ENCODE measurements at places on chromosomes 4 and X.
A peak's percentile ranks its signal among the peaks of the same experiment; 100 is the strongest.

GRCh38 chr4:158255727-158256324, 45.5 kb downstream of the TMEM144 start:
- no peak for DNase-seq

DNA sequence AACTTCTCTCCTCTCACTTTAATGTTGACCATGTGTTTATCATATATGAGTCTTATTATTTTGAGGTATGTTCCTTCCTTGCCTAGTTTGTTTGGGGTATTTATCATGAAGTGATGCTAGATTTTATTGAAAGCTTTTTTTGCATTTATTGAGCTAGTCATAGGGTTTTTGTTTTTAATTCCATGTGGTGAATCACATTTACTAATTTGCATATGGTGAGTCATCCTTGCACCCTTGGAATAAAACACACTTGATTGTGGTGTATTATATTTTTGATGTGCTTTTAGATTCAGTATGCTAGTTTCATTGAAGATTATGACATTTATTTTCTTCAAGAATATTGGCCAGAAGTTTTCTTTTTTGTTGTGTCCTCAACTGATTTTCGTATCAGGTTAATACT, 464.6 kb downstream of the PCDH18 start:
- DNase-seq, result no peak

DNA sequence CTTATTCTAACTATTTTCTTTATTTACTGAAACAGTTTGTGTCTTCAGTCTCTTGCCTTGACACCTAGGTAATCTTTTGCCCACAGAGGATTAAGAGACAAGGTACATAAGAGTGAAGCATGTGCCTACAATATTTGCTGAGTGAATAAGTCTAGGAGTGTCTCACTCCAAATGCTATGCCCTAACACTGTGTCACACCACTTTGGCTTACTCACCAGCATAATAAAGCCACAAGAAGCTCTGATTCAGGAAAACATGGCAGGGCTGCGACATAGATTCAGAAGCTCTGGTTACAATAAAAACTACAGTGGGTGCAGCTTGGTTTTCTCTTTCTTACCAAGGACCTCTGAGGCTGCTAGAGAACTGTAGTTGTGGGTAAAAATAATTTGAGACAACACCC, 127.1 kb downstream of the RBM46 start:
- DNase-seq, result no peak

DNA sequence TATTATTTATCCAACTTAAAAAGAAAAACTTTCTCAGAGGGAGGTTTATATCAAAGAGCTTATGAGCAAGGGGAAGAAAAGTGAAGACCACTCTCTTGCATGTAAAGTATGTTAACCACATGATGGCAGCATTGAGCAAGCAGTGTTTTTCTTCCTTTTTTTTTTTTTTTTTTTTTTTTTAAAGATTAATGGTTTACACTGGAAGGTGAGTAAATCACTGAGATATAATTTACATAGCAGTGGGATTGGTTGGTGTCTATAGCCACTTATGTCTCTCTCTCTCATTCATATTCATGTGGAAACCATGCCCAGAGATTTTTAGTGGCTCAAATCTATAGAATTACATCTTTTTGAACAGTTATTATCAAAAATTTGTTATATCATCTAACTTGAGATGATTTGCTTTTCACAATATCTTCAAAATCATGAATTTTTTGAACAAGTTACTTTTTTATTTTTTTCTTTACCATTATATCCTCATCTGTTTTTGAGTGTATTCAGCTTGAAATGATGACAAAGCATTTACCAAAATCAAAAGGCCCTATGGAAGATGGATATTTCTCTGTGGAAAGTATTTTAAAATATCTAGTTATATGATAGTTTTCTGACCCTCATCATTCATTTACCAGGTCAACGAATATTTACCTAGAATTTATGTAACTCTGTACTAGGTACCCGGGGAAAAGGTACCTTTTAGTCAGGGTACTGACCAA, 31.6 kb downstream of the MTHFD2L start:
- no peak for DNase-seq

DNA sequence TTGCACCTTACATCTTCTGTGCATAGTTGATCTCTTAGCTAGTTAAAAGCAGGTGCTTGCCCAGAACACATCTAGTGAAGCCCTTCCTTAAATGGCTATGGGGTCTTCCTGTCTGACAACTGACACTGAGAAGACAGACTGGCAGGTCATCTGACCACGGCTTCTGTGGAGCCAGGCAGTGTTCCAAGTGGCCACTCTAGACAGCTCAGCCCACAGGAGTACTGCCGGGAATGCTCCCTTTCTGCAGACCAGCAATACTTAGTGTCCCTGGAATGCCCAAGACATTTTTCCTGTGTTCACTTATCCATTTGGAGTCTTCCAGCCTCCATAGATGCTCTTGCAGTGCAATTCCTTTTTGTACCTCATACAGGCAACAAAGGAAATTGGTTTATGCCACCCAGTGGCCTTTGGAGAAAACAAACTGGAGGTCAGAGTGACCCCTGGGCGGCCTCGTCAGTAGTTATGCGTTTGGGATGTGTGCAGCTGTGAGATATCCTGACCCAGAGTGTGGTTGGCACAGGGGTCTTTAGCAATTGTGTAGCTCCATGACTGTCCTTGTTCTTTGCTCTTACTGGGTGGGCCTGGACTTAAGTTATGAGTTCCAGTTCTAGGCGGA, 335.5 kb downstream of the ARHGAP10 start:
- DNase-seq, result no peak

- DNase-seq, result no peak
These were observed 75.9 kb downstream of the INTS12 start for GRCh38 chr4:105632599-105632998.

DNA sequence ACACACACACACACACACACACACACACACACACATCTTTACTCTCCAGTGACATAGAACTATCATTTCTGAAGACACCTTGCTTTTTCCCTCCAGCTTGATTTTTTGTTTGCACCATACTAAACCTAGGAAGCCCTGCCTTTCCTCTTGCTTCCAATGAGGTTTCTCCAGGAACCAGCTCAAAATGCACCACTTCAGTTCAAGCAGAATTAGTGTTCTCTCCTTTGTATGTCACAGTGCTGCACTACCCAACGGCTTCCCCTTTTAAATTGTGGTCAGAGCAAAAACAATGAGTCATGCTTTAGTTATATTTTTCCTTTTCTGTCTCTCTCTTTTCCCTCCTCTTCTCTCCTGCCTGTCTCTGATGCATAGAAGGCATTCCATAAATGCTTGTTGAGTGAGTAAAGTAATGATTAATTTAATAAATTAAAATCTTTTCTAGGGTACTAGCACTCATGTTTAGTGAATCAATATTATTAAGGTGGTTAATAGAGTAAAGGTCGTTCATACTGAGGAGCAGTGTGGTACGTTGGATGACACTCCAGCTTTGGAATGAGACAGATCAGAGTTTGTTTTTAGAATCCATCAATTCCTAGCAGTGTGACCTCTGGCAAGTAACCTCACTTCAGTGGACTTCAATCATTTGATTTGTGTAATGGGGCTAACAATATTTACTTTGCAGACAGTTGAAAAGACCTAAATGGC, 5.9 kb downstream of the RTL3 start:
- no peak for DNase-seq

GRCh38 chr4:153595894-153596601, 88.0 kb upstream of the TLR2 start:
- no peak for DNase-seq

- no peak for DNase-seq
These were observed 91.2 kb downstream of the PLS3 start for GRCh38 chrX:115652221-115652620.

DNA sequence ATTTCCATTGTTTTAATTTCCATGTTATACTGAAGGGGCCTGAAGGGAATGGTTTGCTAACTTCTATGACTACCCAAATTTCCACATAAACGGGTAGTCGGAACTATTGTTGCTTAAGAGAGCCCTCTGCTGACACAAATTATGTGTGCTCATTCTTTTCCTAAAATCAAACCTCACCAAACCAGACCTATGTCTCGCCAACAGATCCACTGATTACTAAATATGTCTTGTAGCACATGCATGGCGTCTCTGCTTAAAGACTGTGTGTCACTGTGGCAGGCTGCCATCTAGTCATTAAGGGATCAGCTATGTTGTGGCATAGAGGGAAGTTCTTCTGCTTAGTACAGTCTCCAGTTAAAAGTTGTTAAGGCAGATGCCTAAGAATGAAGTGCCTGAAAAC, 25.1 kb downstream of the PIR start:
- DNase-seq, result no peak

GRCh38 chrX:19513383-19513782, 1.9 kb downstream of the MAP3K15 start:
- DNase-seq, result no peak

DNA sequence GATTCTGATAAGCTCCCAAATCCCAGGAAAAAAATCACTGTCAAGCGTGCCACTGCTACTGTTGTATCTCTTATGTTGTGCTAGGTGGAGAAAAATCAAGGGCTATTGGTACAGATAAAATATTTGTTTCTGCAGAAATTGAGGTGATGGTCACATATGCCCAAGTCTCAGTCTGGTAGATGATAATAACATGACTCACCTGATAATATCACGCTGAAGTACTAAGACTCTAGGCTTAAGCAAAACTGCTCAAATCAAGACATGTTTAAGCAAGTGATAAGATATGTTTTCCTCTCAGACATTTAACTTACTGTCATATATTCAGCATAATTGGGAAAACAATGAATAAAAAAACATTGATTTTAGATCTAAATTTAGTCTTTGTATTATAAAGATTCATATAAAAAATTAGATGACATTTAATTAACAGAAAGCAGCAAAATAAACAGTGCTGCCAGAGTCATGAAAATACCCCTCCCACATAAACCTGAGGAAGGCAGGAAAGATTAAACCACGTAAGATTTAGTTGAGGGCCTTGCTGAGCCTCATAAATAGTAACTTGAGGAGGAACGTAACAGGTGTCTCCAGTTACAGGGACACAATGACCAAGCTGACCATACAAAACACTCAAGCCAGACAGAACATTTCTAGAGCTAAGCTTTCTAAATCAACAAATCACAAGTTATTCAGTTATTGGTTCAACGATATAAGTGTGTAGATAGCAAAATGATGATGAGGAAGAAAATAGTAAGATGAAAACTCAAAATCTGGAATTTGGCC, 143.5 kb downstream of the CHM start:
- DNase-seq, result no peak

- DNase-seq, result no peak
These were observed 478.9 kb downstream of the KCNIP4 start for GRCh38 chr4:21469438-21470300.

- peak; percentile 86 for DNase-seq
These were observed 531 bp downstream of the HCFC1 start for GRCh38 chrX:153971124-153971449.

GRCh38 chr4:54231419-54231767, 2.3 kb downstream of the PDGFRA start:
- no peak for DNase-seq

- no peak for DNase-seq
These were observed 623.1 kb upstream of the CPEB2 start for GRCh38 chr4:14379183-14379582.

DNA sequence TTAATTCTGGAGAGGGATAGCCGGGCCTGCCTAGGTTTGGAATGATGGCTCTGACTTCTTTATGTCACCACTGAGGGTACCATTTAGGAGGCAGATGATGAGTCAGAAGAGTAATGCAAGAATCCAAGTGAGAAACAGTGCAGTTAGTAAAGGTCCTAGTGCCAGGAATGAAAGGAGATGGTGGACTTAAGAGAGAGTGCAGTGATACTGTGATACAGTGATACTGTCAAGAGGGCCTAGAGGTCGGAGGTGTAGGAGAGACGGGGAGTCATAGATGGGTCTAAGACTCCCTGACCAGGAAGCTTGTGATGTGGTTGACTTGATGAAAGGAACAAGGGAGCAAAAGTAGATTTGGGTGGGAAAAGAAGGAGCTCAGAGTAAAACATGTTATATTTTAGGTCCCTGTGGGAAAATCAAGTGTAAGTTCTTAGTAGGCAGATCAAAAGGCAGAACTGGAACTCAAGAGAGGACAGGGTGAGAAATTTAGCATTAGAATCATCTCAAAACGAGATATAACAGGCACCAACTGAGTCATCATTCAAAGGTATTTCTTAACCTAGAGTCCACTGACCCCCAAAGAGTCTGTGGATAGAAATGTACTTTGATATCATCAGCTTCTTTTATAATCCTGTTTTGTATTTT, 85.0 kb downstream of the NFKB1 start:
- no peak for DNase-seq

DNA sequence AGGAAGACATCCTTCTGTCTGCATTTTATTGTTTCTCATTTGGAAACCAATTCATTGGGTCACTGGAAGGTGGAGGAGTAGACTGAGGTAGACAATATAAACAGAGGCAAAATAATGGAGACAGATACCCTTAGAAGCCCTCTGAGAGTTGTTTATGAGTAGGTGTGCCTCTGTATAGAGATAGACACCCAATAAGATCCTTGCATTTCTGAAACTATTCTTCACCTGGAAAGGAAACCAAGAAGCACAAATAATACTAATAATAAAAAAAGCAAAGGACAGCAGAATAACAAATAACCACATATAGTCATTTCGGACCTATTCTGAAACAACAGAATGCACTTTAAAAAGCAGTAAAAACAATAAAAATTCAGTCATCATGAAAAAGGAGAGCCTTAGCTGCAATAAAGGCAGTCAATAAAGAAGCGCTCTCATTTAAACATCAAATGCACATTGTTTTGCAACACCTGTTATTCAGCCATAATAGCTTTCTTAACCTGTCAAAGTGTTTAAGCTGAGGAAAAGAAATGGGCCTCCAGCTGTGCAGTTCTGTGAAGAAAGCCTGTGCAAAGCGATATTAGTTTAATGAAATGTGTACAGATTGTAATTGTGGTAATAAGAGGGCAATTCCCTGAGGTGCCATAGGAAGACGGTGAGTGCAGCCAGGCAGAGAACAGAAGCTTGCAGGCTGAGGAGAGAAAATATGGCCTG, 904.2 kb downstream of the STPG2 start:
- no peak for DNase-seq

- peak; percentile 99 for DNase-seq
These were observed 393 bp downstream of the GTPBP6 start for GRCh38 chrX:318068-318738.

DNA sequence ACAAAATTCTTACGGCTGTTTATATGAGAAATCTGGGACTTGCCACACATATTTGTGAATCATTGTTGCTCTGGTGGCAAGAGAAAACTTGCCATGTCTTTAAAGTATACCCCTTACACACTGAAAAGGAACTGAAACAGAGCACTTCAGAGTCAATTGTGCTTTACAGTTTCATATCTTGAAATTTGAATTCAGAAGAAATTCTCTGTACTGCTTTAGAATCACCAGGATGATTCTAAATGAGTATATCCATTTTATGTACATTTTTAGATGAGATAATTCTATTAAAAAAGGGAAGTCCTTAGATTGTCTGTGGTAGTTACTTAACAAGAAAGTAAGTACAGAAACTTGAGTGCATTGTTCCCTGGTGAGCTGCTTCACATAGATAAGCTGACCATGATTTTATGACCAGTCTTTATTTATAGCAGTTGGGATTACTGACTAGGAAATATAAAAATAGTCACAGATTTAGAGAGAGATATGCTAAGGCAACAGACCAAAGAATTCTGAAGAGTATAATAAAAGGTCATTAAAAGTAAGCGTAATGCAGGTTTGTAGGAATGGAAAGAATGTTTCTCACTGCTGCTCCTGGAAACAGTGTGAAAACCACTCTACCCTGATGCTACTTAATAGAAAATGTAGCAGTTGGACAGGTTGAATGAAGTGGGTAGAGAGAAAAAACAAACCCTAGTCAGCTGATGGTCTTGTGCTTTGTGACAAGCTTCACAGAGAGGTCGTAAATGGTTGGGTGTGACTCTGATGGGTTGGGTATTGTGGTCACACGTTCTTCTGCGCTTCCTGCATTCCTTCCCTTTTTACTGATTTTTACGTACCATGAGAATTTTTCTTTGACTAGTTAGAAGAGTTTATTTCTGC, 41.0 kb downstream of the FNIP2 start:
- DNase-seq, result no peak

- DNase-seq, result no peak
These were observed 51.3 kb downstream of the RGS12 start for GRCh38 chr4:3344104-3344503.
